ENCODE measurements at places on chromosomes 5 and 9.

DNA sequence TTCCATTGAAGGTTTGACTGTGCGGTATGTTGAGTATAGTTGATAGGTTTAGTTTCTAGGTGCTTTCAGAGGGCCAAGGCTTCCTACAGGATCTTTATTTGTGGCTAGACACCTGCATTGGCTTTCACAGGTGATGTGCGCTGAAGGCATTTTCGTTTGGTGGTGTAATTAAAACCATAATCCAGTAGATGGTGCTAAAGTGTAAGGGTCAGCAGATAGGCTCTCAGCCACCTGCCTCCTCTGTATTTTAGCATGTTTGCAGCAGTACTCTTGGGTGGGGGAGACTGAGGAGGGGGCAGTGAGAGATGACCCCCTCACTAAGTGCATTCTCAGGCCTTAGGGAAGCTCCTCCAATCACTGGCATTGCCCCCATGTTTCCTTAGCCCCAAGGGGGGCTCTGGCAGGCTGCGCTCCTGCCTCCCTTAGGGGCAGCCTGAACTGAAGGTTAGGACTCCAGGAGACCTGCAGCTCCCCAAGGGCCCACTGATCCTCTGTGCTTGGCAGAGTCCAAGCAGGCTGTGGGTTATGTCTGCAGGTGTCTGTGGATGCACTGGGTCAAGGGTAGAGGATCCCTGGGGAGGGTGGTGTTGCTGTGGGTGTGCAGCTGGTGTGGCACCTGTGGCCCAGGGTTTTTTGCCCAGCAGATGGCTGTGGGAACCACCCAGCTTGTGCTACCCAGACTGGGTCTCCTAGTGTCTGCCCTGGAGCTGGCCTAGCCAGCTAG lies 23.4 kb downstream of the CDK20 start:
- no peak for DNase-seq

- peak; percentile 60 for DNase-seq
These were observed 89.7 kb downstream of the DAP start for GRCh38 chr5:10671041-10672008.

DNA sequence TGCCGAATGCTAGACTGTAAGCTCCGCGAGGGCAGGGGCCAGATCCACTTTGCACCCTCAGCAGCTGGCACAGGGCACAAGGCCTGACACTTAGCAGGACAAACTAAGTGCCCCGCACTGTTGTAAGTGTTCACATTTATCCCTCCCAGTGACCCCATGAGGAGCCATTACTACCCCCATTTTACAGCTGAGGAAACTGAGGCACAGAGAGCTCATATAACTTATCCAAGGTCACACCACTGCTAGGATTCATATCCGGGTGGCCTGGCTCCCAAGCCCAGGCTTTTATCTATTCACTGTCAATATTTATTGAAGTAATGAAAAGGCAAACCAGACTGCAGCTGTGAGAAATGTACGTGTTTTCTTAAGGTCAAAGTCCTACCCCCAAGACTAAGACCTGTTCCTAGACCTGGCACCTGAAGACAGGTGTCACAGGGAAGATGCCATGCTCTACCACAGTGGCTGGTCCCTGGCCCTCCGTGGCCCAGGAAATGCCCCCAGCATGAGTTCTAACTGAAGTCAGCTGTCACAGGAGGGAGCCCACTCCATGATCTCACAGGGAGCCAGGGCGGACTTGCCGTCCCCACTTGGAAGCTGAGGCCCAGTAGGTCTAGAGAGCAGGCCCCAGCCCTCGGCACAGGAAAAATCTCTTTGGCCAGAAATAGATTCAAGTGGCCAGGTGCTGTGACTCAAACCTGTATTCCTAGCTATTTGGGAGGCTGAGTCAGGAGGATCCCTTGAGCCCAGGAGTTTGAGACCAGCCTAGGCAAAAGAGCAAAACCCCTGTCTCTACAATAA lies 74.7 kb upstream of the IL17B start:
- DNase-seq: no peak

- DNase-seq: no peak
These were observed 127.1 kb downstream of the DAB2IP start for GRCh38 chr9:121778252-121779225.

- DNase-seq: no peak
These were observed 160.3 kb downstream of the ENC1 start for GRCh38 chr5:74480201-74480600.
